NCI-H1092 (cell line): ENCODE measurements at places on chromosomes 11 and 22.

DNA sequence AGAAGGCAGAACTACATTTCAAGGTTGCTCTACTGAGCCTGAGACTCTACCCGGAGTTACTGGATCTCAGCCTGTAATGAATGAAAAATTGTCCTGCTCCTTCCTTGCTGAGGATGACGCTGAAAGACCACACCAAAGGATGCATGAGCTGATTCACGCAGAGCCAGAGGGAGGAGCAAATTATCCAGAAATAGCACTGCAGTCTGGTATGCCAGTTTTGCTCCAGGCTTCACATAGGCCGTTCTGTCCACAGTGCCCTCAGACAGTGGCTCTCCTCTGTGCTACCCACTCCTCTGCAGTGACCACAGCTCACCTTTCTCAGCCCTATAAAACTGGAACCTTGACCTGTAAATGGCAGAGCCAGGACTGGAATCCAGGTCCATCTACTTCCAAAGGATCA, 79.3 kb upstream of the GALNT18 start:
- DNase-seq = no peak

GRCh38 chr11:112522536-112522935, 261.9 kb upstream of the PLET1 start:
- no peak for DNase-seq

DNA sequence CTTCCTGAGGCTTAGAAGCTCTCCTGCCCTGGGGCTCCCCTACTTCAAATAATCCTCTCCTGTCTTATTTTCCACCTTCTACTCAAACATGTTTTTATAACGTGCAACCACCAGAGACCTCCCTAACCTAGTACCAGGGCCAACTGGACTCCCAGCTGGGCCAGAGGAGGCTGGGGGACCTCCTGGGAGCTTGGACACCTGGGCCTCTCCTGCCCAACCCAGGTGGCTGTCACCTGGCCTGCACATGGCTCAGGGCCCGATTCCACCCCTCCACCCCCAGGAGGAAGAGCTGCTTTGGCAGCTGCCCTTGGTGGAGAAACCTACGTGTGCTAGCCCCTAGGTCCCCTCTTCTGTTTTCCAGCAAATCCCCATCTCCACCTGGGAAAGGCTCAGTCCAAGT, 105.2 kb downstream of the ABTB2 start:
- DNase-seq = peak; percentile 20

DNA sequence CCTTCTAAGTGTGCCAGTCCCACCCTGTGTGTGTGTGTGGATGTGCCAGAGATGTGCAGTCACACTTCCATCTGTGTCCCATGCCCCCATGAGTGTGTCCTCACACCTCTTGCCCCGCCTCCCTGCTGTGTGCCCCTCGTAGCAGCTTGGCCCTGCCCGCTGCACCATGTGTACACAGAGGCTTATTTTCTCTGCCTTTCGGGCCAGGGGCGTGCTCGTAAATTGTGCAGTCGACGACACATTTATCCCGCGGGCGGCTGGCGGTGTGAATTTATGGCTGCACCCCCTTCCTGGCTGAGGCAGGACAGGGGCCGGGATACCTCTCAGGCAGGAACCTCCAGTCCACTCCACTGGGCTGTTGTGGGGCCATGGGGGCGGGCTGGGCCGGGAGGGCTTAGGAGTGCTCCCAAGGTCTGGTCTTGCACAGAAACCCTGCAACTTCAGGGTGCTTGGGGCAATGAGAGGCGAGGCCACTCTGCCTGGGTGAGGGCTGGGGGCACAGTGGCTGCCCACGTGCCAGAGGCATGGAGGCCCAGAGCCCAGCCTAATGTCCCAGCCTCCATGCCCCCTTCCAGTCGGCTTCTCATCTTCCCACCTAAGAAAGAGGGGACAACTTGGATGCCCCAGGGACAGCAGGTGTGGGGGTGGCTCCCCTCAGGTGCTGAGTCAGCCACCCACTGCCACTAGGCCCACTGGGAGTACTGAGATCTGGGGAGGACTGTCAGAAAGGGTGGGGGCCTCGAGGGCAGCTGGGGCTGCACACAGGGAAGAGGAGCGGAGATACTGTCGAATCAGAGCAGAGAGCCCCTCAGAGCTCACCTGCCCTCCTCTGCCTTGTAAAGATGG, 12.5 kb downstream of the GP1BB start:
- no peak for DNase-seq

DNA sequence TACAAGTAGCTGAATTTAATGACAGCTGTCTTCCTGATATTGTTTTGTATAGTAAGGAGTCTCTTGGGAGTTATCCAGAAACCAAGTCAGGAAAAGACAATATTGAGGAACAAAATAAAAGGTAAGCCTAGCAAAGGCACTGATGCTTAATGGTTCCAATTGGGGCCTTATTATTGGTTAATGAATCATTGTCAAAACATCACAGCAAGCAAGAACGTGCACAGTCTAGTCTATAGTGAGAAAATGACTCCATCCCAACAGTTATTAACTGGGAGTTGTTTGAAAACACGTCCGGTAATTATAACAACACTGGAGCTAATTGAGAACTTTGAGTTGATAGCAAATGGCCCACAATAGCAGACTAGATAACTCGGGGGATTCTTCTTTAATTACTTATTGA, 17.7 kb downstream of the BSX start:
- no peak for DNase-seq

DNA sequence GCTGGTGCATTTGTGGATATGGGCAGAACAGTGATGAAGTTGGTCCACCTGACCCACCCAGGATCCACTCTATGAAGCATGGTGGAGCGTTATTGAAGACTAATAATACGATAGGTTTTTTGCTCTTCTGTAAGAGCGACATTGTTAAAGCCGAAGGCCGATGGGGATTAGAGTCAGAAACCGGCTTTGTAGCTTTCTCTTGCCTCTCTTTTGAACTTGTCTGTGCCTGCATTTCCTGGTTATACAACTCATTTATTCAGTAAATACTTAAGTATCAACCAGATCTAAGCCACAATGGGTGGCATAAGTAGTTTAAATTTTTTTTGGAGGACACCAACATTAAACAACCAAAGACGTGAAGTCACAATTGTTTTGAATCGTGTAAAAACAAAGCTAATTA, 93.4 kb downstream of the ARHGAP42 start:
- no peak for DNase-seq

- DNase-seq = no peak
Measured at GRCh38 chr11:8988329-8989234, 15.2 kb downstream of the NRIP3 start.

DNA sequence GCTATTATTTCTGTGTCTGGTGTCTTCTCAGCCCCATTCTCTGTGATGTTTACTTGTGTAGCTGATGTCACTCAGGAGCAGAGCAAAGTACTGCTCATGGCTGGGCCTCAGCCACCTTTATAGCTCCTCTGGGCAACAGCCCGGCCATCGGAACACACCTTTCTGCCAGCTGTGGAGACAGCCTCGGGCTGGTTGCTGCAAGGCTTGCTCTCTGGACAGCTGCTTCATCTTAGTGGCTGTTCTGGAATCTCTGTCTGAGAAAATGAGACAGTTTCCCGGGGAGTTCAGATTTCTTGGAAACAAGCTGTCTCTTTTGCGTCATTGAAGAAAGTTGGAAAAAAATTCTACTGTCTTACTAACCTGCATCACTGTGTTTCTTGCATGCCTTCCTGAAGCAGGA, 20.0 kb downstream of the THY1 start:
- DNase-seq = no peak

DNA sequence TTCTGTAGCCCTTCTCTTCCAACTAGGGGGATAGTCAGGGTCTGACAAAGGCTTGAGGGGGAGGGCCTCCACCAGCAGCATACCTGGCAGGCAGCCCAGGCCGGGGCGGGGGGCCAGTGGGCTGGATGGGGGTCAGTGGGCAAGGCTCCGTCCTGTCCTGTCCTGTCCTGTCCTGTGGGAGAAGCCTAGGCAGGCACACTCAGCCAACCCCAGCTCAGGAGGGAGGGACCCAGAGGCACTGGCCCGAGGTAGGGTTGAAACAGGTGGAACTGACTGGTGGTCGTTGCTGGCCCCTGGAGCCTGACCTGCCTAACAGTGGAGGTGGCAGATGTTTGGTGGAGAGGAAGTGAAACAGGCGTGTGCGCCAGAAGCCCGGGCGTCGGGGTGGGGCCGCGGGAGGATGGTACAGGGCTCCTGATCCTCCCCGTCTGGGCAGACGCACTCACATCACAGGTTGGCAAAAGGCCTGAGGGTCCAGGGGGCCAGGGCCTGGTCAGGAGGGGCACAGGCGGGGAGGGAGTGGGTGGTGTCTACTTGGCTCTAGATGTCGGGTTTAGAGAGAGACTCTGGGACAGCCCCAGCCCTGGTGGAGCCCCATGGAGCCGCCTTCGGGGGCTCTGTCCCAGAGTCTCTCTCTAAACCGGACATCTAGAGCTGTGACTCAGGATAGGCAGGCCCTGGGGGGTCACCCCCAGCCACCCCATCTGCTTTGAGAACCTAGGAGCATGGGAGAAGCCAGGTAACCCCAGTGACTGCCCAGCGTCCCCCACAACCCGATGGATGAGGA, 32.5 kb upstream of the GRAMD4 start:
- DNase-seq = no peak

- DNase-seq = no peak
Measured at GRCh38 chr22:42682113-42682851, 33.1 kb upstream of the CYB5R3 start.

GRCh38 chr11:47854667-47855066, 6.5 kb upstream of the NUP160 start:
- no peak for DNase-seq

- DNase-seq = no peak
Measured at GRCh38 chr11:125772834-125773505, 5.7 kb downstream of the PATE2 start.

DNA sequence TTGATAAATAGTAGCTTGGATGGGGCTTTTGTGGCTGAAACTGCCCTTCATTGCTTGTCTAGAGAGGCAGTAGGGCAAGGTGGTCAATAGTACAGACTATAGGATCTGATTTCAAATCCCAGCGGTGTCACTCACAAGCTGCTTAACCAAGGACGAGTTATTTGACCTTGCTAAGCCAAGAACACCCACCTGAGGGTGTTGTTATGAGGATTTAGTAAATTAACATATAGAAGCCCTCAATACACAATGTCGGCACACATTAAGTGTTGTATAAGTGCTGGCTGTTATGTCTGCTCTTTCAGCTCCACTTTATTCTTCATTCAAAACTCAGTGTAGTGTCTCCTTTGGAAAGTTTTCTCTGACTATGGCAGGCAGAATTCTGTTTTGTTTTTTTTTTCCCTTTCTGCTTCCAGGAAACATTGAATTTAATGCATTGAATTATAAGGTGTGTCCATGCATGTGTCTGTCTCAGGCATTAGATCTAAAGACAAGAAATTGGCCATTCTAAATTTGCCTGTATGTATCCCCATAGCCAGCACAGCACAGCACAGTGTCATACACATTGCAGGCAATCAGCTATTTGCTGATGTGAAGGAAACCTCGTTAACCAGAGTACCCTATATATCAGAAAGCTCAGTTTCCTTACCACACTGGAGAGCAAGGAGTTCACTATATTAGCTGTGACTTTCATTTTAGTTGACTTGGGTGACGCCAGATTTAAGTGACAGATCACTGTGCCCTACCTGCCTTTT, 212.1 kb downstream of the NELL1 start:
- no peak for DNase-seq

- DNase-seq = no peak
Measured at GRCh38 chr11:78131956-78132355, 7.5 kb downstream of the ALG8 start.

- DNase-seq = no peak
Measured at GRCh38 chr22:37232140-37232998, 11.7 kb downstream of the RAC2 start.

DNA sequence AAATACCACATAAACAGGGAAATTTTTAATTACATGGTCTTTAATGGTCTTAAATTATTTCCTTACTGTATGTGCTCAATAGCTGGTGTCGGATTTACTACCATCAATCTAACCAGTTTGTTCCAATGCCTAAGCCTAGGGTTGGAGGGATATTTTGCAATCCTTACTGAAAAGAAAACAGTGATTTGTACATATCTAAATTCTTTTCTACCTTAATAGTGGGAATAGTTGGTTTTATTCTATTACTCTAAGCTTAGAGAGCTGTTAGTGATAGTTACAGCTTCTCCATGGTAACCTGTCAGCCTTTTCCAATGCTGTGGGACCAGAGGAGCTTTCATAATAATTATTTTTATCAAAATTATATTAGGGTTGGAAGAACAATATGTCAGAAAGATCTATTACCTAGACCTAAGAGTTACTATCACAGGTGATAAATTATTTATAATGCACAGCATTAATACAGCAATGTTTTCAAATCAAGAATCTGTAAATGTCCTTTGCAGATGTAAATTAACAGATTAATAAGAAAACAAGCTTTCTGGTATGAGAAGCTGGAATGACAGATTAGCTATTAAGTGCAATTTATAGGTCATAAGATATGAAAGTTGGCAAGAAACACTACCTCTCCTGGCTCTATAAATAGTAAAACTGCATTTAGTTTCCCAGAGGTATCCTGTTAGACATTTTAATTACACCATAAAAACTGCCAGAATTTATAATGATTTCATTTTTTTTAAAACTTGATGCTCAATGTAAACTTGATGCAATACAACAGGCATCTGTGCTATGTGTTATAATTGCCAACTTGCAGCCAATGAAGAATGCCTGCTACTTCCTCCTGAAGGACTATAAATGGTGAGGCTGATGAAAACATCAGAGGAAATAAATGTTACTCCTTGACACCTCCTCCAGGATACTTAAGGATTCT, 262.0 kb upstream of the PITPNB start:
- DNase-seq = no peak

DNA sequence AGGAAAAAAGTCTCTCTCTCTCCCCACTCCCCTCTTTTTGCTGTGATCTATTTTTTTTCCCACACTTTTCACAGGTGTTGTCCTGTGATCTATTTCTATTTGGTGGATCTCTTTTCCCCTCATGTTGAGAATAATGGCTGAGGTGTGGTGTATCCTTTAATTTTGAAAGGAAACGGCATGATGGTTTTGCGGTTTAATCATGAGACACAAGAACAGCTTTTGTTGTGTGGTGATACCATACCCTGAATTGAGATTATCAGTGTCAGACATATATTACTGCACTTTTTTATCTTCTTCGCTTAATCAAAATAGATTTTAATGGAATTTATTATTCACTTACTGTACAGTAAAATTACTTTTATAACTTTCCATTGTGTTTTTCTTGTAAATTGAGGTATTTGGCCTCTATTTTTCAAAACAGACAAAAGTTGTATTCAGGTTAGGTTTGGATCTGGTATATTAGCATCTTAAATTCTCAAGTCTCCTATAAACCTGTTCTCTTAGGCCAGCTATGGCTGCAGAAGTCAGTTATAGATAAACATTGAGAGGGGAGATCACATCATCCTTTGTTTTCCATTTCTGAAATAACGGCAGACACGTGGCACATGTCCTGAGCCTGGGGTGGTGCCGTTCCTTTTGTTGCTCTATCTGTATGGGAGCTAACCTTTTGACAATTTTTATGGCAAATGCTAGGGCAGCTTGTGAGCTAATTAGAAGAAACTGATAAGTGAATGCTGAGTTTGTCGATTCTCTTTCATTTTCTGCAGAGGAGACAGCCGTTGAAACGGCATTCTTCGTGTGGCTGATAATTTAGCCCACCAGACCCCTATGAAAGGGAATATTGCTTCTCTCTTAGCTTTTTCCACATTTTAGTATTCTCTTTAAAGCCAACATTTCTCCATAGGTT, 25.8 kb downstream of the NF2 start:
- DNase-seq = no peak
